ENCODE measurements at places on chromosomes 3 and 15.

GRCh38 chr3:124360563-124360962 lies 368.6 kb upstream of the ROPN1 start:
- DNase-seq, result no peak

DNA sequence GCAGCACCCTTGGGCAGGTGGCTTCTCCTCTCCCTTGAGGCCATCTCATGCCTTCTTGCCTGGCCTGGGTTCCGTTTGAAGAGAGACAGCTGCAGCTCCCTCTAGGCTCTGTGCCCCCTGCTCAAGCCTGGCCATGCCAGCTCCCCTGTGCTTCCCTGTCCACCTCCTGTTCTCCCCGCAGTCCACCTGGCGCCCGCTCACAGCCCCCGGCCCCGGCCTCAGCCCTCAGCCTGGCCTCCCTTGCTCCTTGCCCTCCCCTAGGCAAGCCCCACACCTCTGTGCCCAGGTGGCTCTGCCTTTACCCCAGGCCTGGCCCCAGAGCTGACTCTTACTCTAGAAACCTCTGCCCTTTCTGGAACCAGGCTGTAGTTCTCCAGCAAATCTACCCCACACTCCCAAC lies 13.9 kb upstream of the RHO start:
- no peak for DNase-seq

- peak; percentile 92 for DNase-seq
These were observed at the start of gene GRAMD2A for GRCh38 chr15:72197460-72198355. Gene GRAMD2A (minus strand): TSS chr15:72197787.

DNA sequence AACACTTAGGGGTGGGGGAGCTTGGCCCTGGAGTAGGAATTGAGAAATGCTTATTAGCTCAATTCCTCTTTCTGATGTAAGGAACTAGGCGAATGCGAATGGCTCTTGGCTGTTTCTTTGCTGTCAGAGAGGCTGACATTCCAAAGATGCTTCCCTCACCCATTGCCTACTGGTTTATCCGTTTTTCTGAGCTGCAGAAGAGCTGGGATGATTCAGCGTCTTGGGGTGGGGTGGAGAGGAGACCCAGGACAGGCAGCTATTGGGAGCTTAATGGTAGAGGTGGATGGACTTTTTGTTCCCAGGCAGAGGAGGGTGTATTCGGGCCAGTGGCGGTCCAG lies 9.8 kb downstream of the PLEKHO2 start:
- DNase-seq, result no peak

DNA sequence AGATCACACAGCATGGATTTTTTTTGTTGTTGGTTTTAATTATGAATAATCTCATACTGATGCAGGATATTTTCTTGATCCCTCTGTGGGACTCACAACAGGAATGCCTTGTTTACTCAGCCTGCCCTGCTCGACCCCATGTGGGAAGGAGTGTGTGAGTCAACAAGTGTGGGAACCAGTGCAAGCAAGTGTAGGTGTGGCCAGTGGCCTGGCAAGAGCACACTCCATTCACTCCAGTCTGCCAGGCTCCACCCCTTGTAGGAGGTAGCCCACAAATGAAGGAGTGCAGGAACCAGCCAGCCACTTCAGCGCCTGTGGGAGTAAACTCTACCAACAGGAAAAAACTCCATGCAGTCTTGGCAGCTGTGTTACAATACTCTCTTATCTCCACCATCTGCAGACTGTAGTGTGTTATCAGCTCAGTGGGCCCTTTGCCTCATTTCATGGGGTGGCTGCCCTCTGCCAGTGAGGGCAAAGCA lies 393.6 kb downstream of the OTOL1 start:
- no peak for DNase-seq

DNA sequence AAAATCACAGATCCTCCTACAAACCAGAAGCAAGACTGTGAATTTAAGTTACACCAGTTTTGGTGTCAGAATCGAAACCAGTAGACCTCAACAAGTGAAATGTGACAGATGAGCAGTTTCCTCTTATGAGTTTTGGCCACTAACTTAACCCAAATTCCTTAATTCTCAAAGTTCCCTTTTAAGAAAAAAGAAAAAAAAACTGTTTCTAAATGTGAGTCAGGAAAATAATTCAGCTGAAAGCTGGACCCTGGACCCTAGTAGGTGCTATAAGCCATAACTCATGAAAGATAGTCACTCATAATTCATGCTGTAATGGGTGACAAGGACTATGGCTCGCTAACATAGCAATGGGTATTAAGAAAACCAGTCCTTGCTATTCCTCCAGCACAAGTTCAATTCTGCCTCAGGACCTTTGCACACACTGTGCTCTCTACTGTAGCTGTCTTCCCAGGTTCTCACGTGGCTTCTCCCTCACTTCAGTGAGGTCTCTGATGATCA lies 9.0 kb upstream of the THRB start:
- no peak for DNase-seq

- DNase-seq, result no peak
These were observed 224.6 kb downstream of the NLGN1 start for GRCh38 chr3:173622166-173622565.

- no peak for DNase-seq
These were observed 878.8 kb downstream of the NAALADL2 start for GRCh38 chr3:175737646-175738572.

DNA sequence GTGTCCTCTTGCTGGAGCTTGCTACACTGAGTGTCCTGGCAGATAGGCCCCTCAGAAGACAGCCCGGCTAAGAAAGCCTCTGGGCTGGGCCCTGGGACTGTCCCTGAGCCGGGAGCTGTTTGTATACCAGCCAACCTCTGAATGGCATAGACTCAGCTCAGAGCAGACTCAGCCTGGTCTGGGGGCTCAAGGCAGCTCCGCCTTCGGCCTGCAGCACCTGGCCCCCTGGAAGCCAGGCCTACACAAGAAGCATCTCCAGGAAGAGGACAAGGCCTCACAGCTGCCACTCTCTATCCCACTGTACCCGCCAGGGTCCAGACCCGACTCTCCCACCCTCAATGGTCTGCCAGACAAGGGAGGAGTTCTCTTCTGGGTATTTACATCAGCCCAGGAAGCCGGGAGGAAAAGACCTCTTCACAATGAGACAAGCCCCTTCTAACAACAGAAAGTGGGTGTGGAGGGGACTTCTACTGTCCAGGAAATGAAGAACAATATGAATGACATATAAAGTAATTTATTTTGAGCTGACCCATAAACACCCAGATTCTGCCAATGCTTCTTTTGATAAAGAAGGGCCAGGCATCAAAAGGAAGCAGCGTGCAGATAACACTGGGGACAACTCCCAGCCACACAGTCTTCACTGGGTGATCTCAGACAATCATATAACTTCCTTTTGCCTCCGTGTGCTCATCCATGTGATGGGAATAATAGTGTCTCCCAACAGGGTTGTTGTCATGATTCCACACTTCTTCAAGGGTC lies 110.2 kb downstream of the TPRA1 start:
- DNase-seq, result no peak

GRCh38 chr15:65885668-65886218 lies 16.5 kb downstream of the RAB11A start:
- DNase-seq, result peak; percentile 48

DNA sequence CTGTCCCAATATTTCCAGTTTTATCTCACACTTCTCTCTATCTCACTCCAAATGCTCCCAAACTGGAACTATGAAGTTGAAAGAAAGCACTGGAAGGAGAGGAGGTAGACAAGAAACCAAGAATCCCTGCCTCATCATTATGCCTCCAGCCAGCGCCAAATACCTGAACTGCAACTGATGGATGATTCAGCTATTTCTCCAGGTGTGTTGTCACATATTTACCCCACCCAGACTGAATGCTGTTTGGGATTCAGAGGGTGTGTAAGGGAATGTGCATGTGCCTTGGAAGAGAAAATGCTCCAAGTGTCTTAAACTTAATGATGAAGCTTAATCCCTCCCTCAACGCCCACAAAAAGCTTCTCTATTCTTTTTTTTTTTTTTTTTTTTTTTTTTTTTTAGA lies 269.5 kb upstream of the ATP11B start:
- no peak for DNase-seq

- no peak for DNase-seq
These were observed 451.6 kb upstream of the TPRG1 start for GRCh38 chr3:188720215-188720614.

DNA sequence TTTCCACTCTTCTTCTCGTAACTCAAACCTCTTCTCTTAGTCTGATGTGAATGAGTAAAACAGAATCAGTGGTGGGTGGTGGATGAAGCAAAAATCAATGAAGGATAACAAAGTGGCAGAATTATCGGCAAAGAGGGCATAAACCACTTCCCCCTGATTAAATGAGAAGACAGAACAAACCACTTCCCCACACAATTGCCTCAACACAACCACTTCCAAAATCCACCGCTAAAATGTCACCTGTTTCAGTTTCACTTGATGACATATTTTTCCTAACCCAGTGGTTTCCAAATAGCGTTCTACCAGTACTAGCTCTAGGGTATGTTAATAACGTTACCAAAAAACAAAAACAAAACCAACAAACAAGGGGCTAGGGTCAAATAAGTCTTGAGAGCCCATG lies 478.7 kb upstream of the WNT5A start:
- DNase-seq, result no peak

- no peak for DNase-seq
These were observed 19.2 kb upstream of the EPHB1 start for GRCh38 chr3:134775831-134776230.

DNA sequence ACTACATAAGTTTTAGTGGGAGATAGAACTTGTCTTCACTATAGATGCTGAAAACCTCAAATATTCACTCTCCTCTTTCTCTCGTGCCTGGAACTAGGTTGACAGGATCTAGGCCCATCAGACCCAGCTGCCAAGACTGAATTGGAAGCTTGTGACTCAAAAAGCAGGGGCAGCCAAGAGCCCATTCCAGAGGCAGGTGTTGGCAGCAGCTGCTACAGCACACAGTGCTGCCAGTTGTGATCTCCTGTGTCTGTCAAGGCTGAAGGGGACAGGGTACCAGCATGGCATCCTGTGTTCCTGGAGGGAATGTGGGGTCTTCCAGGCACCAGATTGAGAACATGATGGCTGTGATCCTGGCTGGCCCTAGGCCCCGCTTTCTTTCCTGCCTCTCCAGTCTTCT lies 92.5 kb upstream of the MB21D2 start:
- no peak for DNase-seq

- DNase-seq, result no peak
These were observed 10.3 kb downstream of the CTNNB1 start for GRCh38 chr3:41209646-41210045.

- DNase-seq, result no peak
These were observed 103.7 kb downstream of the RPLP1 start for GRCh38 chr15:69556344-69556743.

- DNase-seq, result no peak
These were observed 336.5 kb downstream of the ZNF385D start for GRCh38 chr3:21414506-21414905.

GRCh38 chr3:13379201-13379830 lies 40.8 kb downstream of the NUP210 start:
- no peak for DNase-seq

- DNase-seq, result no peak
These were observed 11.4 kb upstream of the SPTBN5 start for GRCh38 chr15:41905036-41905793.

DNA sequence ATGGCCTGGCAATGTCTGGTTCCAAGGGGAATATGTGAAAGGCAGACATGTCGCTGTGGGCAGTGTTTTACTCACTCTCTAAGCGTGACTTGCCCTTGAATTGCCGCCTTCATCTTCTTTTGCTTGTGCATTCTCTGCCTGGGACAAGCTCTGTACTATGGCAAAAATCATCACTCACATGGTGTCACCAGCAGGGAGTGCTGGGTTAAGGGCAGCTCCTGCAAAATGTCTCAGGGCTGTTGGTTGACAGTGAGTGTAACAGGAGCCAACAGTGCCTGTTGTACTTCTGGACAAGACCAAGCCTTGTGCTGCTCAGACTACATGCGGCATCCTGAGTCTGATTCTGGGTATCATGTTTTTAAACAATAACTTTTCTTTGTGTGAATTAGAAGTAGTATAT lies 45.3 kb upstream of the KY start:
- no peak for DNase-seq

- DNase-seq, result no peak
These were observed 165.7 kb downstream of the GAP43 start for GRCh38 chr3:115788921-115789470.

- no peak for DNase-seq
These were observed 59.1 kb downstream of the SMAD6 start for GRCh38 chr15:66760968-66761725.

- DNase-seq, result no peak
These were observed 52.5 kb upstream of the ATP2C1 start for GRCh38 chr3:130841357-130841756.

DNA sequence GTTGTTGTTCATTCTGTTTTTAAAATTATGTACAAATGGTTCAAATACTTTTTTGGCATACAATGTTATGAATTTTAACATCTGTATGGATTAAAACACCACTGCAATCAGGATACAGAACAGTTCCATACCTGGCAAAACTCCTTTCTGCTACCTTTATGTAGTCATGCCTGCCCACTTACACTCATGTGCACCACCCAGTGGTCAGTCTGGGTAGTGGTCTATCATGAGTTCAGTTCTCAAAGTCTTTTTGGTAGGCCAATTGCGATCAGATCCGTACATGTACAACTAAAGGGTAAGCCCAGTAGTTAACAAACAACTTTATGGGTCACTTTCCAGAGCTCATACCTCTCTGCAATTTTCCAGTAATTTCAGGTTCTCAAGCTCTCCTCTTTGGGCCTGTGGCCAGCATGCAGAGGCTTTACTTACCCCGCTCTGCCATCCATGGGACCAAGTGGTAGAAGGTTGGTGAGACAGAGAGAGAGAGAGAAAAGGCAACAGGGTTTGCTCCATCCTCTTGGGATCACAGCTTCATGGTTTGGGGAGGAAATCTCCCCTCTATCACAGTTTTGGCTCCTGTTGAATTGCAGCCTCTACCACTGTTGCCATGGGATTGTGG lies 63.9 kb upstream of the FAM98B start:
- peak; percentile 63 for DNase-seq

DNA sequence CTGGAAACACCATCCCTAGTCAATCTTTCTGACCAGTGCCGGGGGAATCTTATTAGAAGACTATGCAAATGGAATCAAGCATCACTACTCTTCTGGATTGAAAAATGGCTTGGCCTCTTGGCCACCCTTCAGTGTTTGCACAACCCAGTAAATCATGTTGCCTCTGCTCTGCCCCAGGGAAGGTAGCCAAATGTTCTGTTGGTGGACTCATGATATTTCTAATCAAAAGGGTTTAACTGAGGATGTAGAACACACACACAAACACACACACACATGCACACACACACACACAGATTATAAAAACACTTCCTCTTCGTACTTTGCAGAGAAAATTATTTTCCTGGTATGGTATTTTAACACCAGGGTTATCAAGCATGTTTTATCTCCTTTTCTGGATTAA lies 7.9 kb downstream of the RBP2 start:
- DNase-seq, result no peak

DNA sequence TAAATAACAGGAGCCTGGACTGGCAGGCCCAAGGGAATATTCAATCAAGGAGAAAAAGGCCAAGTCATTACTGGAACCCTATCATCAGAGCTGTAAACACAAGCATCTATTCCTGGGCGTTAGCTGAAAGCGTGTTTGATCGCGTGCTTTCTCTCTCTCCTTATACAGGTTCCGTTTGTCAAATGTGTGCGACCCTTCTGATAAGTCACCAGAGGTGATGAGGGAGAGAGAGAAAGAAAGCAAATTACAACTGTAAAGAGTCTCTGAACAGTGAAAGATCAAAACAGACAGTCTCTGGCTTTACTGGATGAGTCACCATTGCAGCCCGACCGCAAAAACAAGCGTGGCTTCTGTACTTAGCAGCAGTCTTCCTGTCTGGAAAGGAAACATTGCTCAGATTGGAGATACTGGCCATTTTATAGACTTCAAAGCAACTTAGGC lies 39.5 kb upstream of the TPRG1 start:
- DNase-seq, result no peak

- no peak for DNase-seq
These were observed 51.5 kb upstream of the CSTA start for GRCh38 chr3:122273498-122273897.
